ENCODE measurements at places on chromosomes 11 and 22.

DNA sequence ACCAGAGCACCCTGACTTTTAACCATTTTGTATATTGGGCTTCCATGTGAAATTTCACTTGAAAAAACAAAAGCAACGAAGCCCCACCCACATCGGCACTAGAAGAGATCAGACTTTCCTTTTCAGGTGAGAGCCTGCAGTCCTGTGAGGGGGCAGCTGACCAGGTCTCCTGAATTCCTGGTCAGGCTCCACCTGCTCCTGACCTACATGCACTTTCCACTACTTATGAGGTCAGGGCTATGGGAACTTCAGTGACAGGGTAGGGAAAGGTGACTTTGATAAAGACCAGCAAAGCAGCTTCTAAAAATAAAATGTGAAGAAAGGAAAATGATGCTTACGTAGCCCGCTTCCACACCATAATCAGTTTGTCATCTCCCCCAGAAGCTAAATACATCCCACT is 24.7 kb downstream of the HIRA start:
- no peak for DNase-seq

- DNase-seq = peak; percentile 62
Observed at GRCh38 chr11:11533751-11534150, 88.1 kb downstream of the GALNT18 start.

DNA sequence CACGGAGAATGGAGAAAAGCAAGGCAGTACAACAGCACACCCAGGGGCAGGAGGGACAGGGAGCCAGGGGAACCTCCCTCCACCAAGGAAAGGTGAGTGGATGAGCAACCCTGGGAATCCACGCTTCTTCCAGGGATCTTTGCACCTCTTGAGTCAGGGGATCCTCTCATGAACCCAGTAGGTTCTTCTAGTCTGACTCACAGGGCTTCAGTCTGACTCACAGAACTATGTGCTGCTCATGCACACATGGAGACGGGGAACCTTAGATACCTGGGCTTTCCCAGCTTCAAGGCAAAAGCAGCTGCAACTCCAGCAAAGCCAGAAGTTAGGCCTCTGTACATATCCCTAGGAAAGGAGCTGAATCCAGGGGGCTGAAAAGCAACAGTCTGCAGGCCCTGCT is 1021.4 kb upstream of the TENM4 start:
- no peak for DNase-seq

GRCh38 chr11:20360650-20361049 is 2.9 kb upstream of the HTATIP2 start:
- no peak for DNase-seq

GRCh38 chr11:129945373-129945772 is 50.0 kb upstream of the NFRKB start:
- DNase-seq = no peak

- DNase-seq = no peak
Observed at GRCh38 chr11:124667601-124668000, 5.9 kb downstream of the SIAE start.

DNA sequence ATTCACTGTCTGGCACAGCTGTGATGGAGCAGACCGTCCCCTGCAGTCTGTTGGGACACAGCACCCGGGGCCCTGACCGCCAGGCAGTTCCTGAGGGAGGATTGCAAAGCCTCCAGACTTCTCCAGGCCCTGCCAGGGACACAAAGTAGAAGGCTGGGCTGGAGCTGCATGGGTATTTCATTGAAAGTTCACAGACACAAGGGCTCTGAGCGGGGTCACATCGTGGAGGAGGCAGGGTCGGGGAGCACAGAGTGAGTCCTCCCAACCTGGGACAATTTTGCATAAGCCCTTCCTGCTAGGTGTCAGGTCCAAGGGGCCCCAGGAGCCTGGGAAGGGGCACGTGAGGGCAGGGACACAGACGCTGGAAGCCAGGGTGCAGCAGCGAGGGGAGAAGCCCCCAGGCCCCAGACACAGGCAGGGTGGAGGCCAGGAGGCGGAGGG is 15.7 kb downstream of the IFITM10 start:
- DNase-seq = no peak

DNA sequence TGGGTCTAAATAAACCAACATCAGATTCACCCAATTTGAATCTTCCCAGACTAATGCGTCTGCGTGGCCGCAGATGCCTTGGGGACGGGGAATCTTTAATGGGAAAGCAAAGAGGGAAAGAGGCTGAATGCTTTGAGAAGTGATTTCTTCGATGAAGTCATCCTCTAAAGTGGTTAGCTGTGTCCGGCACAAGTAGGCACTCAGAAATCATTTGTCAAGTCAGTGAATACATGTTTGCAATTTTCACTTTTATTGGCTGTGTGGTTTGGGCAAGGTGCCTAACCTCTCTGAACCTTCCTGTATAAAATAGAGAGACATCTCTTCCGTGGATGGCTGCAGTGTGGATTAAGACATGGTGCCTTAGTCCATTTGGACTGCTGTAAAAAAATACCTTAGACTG is 19.7 kb upstream of the IFT27 start:
- no peak for DNase-seq

- no peak for DNase-seq
Observed at GRCh38 chr11:69393178-69393832, 88.2 kb upstream of the LINC01488 start.
